ENCODE measurements at places on chromosomes 7 and 10.

DNA sequence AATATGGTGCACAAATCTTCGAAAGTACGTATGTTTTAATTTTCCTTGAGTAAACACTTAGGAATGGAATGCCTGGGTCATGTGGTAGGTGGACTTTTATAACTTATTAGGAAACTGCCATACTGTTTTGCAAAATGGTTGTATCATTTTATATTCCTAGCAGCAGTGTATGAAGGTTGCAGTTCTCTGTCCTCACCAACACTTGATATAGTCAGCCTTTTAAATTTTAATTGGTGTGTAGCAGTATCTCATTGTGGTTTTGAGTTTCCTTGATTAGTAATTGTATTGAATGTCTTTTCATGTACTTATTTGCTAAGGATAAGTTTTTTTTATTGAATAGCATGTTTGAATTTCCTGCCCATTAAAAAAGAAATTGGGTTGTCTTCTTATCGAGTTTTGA is 926 bp upstream of the PCBD1 start:
- DNase-seq = no peak

GRCh38 chr7:149199234-149199995 is 4.1 kb downstream of the ZNF282 start:
- DNase-seq = no peak

- DNase-seq = no peak
Observed at GRCh38 chr10:67793313-67793712, 44.7 kb downstream of the DNAJC12 start.

DNA sequence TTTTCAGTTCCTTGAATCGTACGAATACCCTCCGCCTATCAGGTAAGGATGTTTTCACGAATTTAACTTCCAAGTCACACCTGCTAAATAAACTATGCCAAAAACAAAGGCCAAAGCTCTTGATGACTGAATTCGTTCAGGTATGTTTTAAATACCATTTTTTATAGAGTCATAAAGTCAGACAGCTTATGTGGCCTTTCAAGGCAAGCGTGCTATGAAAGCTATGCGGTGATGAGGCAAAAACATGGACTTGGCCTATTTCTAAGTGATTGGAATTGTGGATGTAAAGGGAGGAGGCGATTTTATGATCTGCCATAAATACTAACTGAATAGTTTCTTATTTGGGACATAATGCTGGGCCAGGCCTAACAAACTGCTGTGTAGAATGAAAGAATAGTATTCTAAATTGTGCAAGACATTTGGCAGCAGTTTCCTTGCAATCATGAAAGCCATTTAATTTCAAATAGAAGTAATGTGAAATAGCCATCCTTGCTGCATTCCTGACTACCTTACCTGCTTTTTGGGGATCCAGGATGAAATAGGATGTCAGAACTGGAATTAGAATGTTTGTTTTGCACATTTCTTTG is 14.0 kb downstream of the SLC39A12 start:
- no peak for DNase-seq

DNA sequence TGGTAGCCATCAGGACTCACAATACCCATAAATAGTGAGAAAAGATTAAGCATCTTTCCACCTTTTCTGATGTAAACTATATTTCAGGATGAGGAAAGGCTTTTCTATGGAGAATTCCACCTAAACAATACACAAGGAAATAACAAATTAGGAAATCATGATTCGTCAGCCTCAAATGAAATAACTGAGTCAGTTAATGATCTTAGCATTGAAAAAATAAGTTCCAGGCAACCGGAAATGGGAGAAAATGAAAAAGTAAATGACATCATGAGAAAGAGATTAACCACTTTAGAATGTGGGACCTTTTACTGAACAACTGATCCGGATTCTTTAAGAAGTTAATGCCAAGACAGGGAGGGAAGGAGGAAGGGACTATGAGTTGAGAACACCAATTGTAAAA is 742.3 kb downstream of the TNS3 start:
- no peak for DNase-seq

- DNase-seq = no peak
Observed at GRCh38 chr10:79616164-79616563, 5.4 kb downstream of the SFTPA1 start.

Measured in esophagus squamous epithelium (tissue), 5 donors.